ENCODE measurements at places on chromosomes 4 and X. TPM values are rescaled to one million over a fixed set of nuclear protein-coding genes. Genes with fewer than 3 reads are reported as not detected.

GRCh38 chrX:100658941-100659381, 15.0 kb downstream of the SRPX2 start:
- DNase-seq, result no peak

DNA sequence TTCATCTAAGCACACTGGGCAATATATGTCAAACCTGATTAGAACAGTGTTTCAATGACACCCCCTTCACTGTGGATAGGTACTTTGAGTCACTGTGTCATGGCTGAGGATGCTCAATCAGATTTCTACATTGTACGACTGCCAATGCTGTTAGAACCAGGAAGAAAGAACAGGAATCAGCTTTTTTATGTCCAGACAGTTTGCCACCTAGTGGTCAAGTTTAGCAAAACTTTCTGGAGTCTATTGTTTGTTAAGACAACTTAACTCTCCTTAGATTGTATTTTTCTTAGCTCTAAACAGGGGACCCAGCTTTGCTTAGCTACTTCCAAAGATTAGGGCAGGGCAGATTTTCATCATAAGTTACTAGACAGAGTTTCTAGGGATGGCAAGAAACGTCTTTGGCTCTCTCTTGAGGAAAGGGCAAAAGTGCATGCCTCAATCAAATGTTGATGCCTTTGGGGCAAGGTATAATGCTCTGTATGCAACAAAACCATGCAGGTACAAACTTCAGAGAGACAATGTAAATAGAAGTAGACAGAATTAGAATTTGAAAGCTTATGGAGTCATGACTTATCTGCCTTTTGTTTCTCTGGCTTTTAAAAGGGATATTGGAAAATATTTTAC, 40.5 kb upstream of the BMP3 start:
- DNase-seq, result peak; percentile 48

The TRIM2 gene
- total RNA-seq, result 34.7 TPM

The LINC00632 gene
- total RNA-seq, result 0.48 TPM

- peak; percentile 24 for DNase-seq
Measured at GRCh38 chr4:173057901-173058300, 110.7 kb upstream of the GALNT7 start.

All from RPMI7951 (cell line).